Dermis lymphatic vessel endothelial cell (primary cell): ENCODE measurements at places on chromosomes 11 and 22. TPM values are rescaled to one million over a fixed set of nuclear protein-coding genes. Genes with fewer than 3 reads are reported as not detected.

Gene OMP
- not detected in 2 replicates for total RNA-seq

Gene NRXN2
- not detected in 2 replicates for total RNA-seq

Gene SHANK3
- 9.4 and 17.3 TPM in 2 replicates for total RNA-seq

Gene CLDN5
- total RNA-seq, result 465 and 759 TPM in 2 replicates

Gene MMP1
- 0.52 and 48.7 TPM in 2 replicates for total RNA-seq

Gene PGA4
- total RNA-seq, result not detected in 2 replicates

Gene NCR3LG1
- 0.26 and 0.43 TPM in 2 replicates for total RNA-seq

Gene FGF4
- total RNA-seq, result not detected in 2 replicates

Gene KCNK4
- not detected in 2 replicates for total RNA-seq

Gene SMIM35
- total RNA-seq, result not detected in 2 replicates

Gene GAL3ST1
- under 0.01 TPM in 1 of 2 replicates, not detected in the other for total RNA-seq

Gene PHF21B
- total RNA-seq, result not detected in 2 replicates

Gene CHRDL2
- total RNA-seq, result 0.77 and 1.7 TPM in 2 replicates

Gene POLR3H
- 8.6 and 11.8 TPM in 2 replicates for total RNA-seq

Gene SYCE3
- total RNA-seq, result not detected in 2 replicates

Gene OR8B12
- not detected in 2 replicates for total RNA-seq

Gene OR8A1
- not detected in 2 replicates for total RNA-seq

Gene SYT13
- 0.11 TPM in 1 of 2 replicates, not detected in the other for total RNA-seq

Gene EXPH5
- under 0.01 TPM in 2 replicates for total RNA-seq

Gene OR52N4
- total RNA-seq, result not detected in 2 replicates

Gene GRM5
- total RNA-seq, result 0.09 and 0.11 TPM in 2 replicates

Gene TNNT3
- total RNA-seq, result not detected in 2 replicates

Gene TTC36
- total RNA-seq, result 0.34 and 0.76 TPM in 2 replicates

Gene RIBC2
- total RNA-seq, result 0.11 and 0.26 TPM in 2 replicates

Gene TBX1
- 38.6 and 40.5 TPM in 2 replicates for total RNA-seq

Gene IGLL5
- not detected in 2 replicates for total RNA-seq

Gene TMEM86A
- total RNA-seq, result 4.8 and 5.3 TPM in 2 replicates

Gene LRP5
- total RNA-seq, result 94.7 and 118 TPM in 2 replicates

Gene FXYD6
- 3.7 and 11.3 TPM in 2 replicates for total RNA-seq

Gene NXPE2
- not detected in 2 replicates for total RNA-seq

Gene ACR
- 0.22 and 0.34 TPM in 2 replicates for total RNA-seq

Gene APOL1
- total RNA-seq, result 0.34 and 1.5 TPM in 2 replicates

Gene OR52H1
- total RNA-seq, result 0.09 and 0.11 TPM in 2 replicates

Gene KCNE3
- total RNA-seq, result 0.11 and 0.34 TPM in 2 replicates

Gene RASSF10
- 4.6 and 13.4 TPM in 2 replicates for total RNA-seq

Gene GLB1L2
- under 0.01 and 0.34 TPM in 2 replicates for total RNA-seq
